HFF-Myc (cell line): ENCODE measurements at places on chromosomes 1 and 21.

GRCh38 chr21:32132881-32133280, 146.0 kb downstream of the MIS18A start:
- no peak for DNase-seq

DNA sequence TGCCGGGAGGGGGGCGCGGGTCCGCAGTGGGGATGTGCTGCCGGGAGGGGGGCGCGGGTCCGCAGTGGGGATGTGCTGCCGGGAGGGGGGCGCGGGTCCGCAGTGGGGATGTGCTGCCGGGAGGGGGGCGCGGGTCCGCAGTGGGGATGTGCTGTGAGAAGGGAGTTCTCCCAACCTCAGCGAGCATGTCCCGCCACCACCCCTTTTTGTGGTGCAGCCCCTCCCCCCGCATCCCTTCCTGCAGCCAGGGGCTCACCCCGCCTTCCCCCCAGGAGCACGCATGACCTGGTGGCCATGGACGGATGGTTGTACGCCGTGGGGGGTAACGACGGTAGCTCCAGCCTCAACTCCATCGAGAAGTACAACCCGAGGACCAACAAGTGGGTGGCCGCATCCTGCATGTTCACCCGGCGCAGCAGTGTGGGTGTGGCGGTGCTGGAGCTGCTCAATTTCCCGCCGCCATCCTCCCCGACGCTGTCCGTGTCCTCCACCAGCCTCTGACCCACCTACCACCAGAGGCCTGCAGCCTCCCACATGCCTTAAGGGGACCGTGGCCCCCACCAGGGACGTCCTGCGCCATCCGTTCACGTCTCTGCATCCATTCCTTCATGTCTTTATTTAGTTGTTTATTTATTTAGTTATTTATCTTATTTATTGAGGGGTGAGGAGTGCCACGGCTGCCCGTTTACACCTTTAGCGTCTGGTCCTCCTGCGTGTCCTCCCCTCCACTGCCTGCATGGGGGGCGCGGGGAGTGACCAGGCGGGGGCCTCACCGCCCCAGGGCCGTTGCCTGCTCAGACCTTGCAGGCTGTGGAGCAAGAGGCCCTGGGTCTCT, 1.4 kb upstream of the PLEKHN1 start:
- no peak for DNase-seq

GRCh38 chr1:65480684-65481405, 60.4 kb downstream of the LEPR start:
- DNase-seq = no peak

- DNase-seq = no peak
These were observed 88.4 kb downstream of the OLFML2B start for GRCh38 chr1:161935264-161935663.

DNA sequence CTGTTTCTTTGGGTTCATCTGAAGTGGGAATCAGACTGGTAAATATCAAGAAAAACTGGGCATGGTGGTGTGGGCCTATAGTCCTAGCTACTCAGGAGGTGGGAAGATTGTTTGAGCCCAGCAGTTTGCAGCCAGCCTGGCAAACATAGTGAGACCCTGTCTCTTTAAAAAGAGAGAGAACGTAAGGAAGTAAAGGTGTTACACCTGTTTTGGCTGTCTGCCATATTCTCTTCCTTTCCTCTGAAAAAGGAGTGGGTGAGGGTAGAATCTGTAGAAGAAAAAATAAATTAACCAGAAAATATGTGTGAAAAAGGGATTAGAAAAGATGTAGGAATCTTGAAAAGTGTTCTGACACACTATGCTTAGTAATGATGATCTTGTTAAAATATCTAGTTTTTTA, 20.0 kb downstream of the AHCYL1 start:
- no peak for DNase-seq
